Psoas muscle (tissue), 8 donors: ENCODE measurements at places on chromosomes 11 and 22. TPM values are rescaled to one million over a fixed set of nuclear protein-coding genes. Genes with fewer than 3 reads are reported as not detected.

KCNK4 gene
- not detected for polyA plus RNA-seq

TYR gene
- not detected for polyA plus RNA-seq

DNA sequence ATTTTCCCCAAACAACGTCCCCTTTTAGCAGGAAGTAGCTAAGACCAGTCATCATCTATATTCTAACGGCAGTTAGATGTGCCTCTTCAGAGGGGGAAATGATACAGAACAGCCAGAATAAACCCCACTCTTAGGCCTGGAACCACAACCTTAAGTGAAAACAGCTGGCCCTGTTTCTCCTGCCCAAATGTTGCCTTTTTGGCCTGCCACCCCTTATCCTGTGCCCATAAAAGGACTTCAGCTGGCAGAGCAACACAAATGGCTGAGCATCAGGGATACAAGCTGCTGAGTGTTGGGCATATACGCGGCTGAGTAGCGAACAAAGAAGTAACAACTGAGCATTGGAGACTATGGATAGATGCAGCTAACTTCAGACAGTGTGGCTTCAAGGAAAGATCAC is 1491.4 kb downstream of the LRRC4C start:
- DNase-seq, result no peak

- no peak for DNase-seq
Observed at GRCh38 chr22:44337678-44338004, 24.9 kb upstream of the SHISAL1 start.

DNA sequence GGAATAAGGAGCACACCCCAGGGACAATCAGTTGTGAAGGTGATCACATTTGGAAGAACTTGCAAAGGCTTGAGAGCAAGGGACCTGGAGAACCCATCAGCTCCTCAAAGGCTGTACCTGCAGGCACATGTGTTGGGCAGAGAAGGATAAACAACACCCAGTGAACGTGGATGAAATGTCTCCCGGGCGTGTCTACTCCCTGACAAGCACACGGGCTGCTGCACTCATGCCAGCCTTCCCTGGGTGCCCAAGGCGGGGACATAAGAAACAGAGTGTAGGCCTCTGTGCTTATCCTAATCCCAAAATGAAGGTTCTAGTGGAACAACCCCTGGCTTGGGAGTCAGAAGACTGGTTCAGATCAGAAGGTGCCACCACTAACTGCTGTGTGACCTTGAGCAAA is 46.7 kb downstream of the DSCAML1 start:
- no peak for DNase-seq

GRCh38 chr11:35260342-35260985 is 121.5 kb downstream of the CD44 start:
- DNase-seq, result no peak

DNA sequence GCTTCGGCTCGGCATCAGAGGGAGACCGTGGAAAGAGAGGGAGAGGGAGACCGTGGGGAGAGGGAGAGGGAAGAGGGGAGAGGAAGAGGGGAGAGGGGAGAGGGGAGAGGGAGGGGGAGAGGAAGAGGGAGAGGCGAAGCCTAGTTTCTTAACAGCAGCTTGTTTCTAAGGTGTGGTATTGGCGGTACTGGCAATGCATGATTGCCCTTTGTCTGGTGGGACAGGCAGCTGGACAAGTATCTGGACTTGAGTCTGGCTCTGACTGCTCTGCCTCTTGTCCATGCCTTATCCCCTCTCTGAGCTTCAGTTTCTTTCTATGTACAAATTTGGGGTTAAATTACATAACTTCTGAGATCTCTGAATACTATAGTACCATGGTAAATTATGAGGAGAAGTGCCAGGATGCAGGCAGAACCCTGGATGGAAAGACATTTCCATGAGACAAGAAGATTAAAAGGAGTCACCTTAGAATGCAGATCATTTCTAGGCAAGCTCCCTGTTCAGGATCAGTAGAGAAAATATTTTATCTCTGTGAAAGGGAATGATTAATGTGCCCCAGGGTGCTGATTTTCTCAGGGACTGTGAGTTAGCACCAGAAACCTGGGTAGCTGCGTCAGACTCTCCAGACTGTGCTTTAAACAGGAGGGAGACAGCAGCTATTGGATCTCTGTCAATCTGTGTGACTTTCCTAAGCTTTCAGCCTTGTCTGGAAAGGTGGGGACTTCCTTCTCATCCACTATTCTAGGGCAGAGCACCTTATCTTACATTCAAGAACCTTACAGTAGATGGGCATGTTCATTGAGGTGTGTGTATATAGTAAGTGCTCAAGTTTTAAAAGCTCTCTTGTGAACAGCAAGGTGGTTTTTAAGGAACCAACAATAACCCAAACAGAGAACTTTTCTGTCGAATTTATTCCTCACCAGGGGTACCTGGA is 31.9 kb upstream of the CCDC90B start:
- DNase-seq, result no peak
